Stimulated activated CD8-positive, alpha-beta memory T cell treated with anti-CD3 and anti-CD28 coated beads, Interleukin-4, amount 100 ng/mL, for 4 hours (primary cell): ENCODE measurements at places on chromosomes 16 and 17.

- no peak for DNase-seq
These were observed 349.2 kb upstream of the HSBP1 start for GRCh38 chr16:83458612-83459011.

DNA sequence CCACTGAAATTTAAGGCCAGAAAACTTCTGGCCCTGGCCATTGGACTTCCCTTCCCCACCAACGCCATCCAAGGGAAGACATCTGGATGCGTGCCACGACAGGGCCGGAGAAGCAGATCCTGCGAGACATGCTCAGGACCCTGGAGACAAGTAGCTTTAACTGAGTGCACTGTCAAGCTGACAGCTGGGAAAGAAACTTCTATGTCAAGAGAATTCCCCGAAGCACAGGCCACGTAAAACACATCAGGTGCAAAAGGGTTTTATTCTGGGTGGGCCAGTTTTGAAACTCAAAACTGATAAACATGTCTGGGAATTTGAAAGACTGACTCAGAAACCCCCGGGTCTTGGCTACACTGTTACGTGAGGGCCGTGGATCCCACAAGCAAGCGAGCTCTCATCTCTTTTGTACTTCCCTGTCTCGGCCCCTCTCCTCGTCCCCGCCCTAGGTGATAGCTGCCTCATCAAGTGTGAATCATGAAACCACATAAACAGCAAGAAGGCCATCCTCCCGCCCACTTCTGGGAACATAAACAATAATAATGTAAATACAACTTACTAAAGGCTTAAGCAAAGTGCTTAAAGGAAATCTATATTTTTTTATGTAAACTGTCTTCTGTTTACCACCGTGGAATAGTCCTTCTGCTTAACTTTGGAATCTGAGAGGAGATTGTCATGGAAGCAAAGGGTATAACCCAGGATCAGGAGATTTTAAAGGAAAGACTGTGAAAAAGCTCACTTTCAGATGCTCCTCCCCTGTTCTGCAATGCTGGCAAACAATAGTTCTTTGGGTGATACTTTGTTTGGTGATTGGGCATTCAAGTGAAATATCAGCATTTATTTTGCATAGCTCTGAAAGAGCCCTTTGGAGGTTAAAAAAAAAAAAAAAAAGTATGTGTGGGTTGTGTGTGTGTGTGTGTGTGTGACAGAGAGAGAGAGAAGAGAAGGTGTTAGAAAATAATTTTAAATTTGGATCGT is 406.0 kb upstream of the MAF start:
- no peak for DNase-seq

GRCh38 chr17:49687878-49688491 is 10.1 kb upstream of the SPOP start:
- no peak for DNase-seq

GRCh38 chr17:7884581-7885366 is 3.8 kb upstream of the CHD3 start:
- DNase-seq: peak; percentile 17

- DNase-seq: no peak
These were observed 2447.0 kb downstream of the TP53TG3F start for GRCh38 chr16:35906440-35906839.

DNA sequence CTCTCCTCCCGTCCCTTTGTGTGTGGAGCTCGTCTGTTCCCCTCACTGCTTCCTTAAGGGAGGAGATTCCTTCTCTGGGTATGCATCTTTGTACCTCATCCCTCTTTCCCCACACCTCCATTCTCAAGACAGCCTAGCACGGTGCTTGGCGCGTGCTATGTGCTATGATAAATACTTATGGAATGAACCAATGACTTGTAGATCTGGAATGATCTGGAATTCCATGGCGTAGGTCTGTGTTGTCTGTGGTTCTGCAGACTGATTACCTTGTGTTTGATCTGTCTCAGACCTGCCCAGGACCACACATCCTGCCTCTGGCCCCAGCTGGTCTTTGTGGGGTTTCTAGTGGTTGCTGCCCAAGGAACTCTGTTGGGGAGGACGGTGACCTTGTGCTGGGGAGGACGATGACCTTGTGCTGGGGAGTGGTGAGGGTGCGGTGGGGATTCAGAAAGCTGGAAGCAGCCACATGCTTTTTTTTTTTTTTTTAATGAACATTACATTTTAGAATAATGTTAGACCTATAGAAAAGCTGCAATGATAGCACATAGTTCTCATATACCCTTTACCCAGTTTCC is 33.5 kb upstream of the ETV4 start:
- DNase-seq: no peak

GRCh38 chr17:265718-266117 is 84.3 kb upstream of the DOC2B start:
- DNase-seq: no peak

GRCh38 chr17:73210002-73210678 is 17.3 kb downstream of the COG1 start:
- DNase-seq: no peak

GRCh38 chr17:46977348-46977747 is 1.7 kb downstream of the RPRML start:
- no peak for DNase-seq

DNA sequence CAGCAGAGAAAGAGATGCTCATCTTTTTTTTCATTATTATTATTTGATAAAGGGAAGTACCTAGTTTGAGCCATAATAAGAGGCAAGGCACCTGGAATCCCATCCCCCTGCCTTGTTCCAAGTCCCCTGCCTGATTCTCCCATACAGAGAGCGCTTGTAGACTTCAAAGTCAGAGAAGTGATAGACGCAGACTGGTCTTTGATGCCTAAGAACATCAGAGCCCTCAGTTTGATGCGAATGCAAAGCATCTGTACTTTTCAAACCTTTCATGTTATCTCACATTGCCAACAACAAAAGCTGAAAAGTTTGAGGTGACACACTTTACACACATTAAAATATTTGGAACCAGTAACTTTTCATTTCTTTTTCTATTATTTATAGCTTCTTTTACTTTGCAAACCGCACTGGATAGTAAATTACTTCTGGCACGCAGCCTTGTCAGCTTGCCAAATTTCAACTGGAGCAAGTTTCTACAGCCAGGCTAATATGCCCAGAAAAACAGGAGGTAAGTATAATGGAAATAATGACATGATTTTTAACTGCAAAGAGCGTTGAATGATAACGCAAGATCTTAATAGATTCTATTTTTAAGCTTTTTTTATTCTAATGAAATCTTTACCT is 5.9 kb upstream of the UTP6 start:
- no peak for DNase-seq

DNA sequence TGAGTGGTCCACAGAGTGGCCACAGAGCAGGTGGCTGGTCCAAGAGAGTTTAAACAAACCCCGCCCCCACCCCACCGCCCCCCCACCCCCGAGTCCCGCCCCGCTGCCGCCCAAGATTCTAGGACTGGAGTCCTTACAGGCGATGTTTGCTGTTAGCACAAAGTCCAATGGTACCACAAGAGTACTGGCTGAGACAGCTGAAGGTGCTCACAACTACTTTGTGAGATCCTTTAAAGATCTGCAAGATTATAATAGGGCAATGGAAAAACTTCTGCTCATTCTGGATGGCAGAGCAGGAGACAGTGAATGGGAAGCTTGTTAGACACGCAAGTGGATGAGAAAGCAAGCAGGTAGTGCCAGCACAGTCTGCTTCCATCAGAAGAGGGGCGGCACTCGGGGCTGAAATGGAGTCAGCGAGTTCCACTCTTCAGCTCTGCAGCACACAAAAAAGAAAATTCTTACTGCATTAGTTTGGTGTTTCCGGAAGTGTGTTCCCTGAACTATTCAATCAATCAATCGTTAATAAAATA is 4.7 kb upstream of the TEKT3 start:
- no peak for DNase-seq

DNA sequence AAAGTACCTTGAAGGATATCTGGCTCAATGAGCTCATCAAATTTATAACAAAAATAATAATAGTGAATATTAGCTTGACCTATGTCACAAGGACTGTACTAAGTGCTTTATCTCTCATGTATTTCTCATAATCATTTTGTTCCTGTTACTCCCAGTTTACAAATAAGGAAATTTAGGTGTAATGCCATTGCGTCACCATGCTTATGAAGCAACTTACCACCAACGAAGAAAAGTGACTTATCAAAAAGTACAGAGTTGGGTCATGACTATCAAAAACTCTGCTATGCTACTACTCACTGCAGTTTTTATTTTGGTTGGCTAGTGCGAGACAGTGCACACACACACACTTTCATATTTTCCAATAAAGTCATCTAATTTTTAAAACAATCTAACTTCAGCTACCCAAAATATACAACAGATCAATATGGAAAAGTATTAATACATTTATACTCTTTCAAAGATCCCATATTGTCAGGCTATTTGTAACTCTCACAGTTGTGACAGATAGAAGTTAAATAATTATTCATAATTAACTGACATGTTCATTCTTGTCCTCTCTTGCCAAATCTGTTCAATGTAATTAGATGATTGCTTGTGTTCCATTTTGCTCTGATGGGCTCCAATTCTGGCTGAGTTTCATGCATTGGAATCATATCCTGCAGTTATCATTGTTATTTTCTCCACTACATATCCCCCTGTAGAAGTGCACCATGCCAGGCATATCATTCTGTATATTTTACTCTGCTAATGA is 119.4 kb downstream of the KCNJ2 start:
- no peak for DNase-seq

DNA sequence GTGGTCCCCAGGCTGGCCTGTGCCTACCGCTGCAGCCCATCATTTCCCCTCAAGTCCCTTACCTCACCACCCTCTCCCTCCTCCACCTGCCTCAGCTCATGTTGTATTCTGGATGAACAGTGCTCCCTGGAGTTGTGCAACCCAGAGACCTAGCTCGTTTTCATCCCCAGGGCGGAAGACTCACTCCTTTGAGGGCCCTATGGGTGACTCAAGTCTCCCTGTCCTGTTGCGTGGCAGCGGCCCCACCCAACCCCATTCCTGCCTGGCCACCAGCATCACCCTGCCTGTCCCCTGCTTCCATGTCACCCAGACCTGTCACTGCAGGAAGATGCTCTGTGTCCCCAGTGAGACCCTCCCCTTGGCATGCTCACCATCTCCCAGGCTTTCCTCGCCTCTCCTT is 3.3 kb downstream of the ALOX12B start:
- DNase-seq: no peak

DNA sequence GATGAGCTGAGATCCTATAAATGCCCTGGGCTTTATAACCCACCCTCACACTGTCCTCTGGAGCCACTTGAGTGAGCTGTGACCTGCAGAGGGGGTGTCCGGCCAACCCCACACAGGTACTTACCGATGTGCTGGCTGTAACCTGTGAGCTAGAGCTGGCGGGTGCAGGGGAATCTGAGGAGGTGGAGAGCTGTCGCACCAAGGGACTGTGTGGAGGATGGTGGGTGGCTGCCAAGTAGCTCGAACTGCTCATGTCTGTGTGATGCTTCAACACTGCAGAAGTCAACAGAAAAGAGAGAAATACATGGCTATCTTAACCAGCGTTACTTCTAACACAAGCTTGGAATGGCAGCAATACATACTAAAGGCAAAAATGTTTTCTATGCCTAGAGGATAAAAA is 39.4 kb downstream of the STH start:
- no peak for DNase-seq

DNA sequence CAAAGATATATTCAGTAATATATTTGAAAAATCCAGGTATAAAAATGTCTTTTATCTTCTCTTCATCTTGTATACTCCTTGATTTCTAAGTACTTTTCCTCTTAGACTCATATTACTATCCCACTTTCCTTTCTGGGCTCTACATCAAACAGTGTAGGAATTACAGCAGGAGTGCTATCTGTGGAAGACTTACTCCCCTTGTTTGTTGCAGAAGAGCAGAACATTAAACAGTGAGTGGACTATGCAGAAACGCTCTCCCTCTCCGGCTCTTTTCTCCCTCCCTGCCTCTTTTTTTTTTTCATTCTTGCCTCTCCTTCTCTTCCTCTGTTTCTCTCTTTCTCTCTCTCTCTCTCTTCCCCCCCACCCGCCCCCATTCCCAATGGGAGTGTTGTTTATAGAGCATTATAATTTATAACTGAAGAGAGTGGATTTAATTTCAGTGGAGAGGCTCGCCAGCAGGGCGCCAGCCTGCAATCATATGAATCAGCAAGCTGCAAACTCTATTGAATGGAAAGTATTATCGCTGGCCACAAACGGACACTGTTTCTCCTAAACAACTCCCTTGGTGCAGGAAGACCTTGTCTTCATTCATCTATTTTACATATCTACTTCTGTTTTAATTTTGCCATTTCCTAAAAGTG is 242.3 kb upstream of the TBX2 start:
- DNase-seq: no peak

GRCh38 chr16:70678898-70679670 is 6.8 kb downstream of the MTSS2 start:
- no peak for DNase-seq

DNA sequence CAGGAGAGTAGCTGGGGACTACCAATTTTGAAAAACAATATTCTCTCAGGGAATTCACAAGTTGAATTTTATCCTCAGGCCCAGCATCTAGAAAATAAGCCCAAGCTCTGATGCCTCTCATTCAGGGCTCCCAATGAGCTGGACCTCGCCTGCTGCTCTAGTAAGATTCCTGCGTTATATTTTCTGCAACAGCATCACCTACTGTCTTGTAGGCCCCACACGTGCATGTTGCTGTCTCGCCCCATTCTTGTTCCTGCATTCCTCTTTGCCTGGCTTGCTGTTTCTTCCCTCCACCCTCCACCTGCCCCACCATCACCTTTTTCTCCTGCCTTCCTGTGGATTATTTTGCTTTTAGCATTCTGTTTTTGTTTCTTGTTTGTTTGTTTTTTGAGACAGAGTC is 8.3 kb upstream of the ST6GALNAC2 start:
- DNase-seq: no peak

GRCh38 chr16:21226749-21227148 is 6.8 kb upstream of the ANKS4B start:
- no peak for DNase-seq

- no peak for DNase-seq
These were observed 174.6 kb upstream of the ZNF469 start for GRCh38 chr16:88208112-88208511.
